ENCODE measurements at places on chromosomes 2 and 18. TPM values are rescaled to one million over a fixed set of nuclear protein-coding genes. Genes with fewer than 3 reads are reported as not detected.

- DNase-seq, result no peak
These were observed 11.4 kb downstream of the FHOD3 start for GRCh38 chr18:36308711-36309435.

DNA sequence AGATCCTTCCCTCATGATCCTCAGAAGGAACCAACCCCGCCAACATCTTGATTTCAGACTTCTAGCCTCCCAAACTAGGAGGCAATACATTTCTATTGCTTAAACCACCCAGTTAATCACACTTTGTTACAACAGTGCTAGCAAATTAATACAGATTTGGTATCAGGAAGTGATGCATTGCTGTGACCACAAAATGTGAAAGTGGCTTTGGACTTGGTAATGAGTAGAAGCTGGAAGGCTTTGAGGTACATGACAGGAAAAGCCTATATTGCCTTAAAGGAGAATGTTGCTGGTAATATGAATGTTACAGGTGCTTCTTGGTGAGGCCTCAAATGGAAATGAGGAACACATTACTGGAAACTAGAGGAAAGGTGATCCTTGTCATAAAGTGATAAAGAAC is 260.3 kb downstream of the SATB2 start:
- DNase-seq, result no peak

DNA sequence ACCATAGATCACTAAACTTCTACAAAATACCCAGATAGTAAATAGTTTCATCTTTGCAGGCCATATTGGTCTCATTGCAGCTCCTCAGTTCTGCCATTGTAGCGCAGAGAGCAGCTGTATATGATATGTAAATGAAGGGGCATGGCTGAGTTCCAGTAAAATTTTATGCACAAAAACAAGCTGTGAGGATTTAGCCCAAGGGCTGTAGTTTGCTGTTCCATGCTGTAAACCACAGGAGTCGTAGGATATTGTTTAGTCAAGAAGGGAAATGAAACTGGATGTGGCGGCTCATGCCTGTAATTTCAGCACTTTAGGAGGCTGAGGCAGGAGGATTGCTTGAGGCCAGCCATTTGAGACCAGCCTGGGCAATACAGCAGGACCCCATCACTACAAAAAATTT is 83.0 kb downstream of the MGAT5 start:
- DNase-seq, result no peak

DNA sequence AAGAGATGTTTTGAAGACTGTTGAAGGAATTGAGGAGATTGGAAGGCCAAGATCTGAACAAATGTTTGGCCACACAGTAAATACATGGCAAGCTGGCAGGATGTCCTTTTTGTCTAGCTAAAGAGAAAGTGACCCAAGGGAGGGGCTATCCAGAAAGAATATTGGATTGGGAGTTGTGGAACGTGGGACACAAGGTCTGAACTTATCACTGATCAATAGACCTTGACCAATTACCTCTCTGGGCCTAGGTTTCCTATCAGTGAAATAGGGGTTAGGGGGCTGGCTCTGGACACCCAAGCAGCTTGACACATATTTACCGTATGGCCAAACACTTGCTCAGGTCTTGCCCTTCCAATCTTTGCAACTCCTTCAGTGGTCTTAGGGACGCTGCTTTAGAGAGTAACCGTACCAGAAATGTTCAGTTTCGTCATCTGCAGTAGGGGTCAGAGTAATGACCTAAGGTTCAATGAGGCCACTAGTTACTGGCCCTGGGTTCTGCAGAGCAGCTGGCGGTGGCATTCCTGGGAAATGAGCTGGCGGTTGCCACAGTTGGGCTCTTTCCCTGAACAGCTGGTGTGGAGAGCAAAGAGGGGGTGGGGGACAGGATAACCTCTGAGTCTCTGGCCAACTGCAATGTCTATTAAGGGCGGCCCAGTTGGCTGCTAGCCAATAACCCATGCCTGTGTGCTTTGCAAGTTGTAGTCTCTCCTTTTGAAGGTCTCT is 70.1 kb upstream of the STPG4 start:
- no peak for DNase-seq

The FEV gene
- total RNA-seq, result not detected

All from esophagus muscularis mucosa (tissue), 4 donors.